Fibroblast of pulmonary artery (primary cell): ENCODE measurements at places on chromosomes 13 and 19.

GRCh38 chr13:43139211-43139610, 115.8 kb downstream of the DNAJC15 start:
- DNase-seq: no peak

DNA sequence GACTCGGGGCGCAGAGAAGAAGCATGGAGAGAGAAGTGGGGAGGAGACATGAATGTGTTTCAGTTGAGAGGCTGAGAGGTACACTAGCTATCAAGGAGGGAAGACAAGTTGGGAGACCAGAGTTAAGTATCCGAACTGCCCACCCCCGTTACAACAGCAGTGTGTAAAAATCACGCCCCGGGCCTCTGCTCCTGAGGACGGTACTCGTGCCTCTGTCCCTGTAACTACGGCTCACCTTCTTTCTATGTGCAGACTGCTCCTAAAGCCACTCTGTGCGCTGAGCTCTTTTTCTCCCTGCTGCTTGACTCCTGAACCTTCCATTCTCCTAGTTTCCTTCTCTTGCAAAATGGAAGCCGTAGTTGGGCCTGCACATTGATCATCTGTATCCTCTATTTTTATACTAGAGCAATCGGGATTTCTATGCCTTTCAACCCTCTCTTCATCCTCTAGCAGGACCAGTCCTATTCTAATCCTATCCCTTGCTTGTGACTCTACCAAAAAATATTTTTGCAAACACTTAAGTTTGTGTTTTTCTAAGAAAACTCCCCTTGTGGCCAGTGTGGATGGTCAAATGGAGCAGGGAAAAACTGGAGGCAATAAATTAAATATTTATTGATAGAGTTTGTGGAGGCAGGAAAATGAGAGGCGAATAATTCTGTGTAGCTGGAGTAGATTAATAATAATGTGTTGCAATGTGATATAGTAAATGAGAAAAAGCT, 569 bp downstream of the POLR1D start:
- peak; percentile 23 for DNase-seq

GRCh38 chr13:95787356-95788099, 110.6 kb downstream of the DNAJC3 start:
- DNase-seq: no peak

GRCh38 chr13:27182844-27183497, 11.4 kb upstream of the USP12 start:
- peak; percentile 87 for DNase-seq

DNA sequence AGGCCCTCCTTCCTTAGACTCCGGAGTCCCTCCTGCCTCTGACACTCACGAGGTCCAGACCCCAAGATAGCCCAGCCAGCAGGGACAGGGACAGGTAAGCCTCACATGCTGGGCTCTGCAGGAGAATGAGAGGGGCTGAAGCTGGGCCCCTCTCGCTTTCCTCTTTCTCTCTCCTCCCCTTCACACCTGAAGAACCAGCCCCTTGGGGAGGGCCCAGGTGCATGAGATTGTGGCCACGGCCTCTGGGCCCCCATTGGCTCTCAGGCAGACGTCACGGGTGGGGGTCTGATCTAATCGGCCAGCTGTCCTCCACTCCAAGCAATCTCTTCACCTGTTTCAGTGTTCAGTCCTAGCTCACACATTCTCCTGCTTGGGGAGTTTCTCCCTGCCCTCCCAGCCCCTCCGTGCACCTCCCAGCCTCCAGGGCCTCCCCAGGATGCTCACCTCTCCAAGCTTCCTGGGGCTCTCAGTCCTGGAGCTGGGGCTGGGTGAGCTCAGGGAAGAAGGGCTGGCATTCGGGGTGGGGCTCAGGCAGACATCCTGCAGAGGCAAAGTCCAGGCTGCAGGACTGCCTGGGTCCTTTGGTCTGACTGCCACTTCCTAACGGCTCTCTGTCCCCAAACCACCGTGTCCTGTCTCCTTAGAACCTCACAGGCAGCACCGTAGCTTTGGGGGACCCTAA, 2.8 kb downstream of the TMEM150B start:
- DNase-seq: no peak

DNA sequence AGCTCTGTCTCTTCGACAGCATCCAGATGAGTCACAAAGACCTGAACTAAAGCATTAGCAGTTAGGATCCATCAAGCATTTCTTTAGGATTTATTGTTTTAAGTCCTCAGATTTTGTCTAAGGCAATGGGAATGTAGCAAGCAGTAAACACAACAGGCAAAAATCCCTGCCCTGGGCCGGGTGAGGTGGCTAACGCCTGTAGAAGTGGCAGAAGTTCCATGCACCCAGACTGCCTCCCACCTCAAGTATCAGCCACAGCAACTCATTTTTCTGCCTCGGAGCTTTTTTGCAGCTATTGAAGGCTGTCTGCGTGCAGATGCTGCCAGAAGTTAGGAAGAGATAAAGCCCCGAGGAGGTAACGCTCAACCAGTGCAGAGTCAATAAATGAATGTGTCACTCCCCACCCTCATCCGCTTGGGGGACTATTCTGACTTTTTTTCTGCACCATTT, 47.1 kb upstream of the MRI1 start:
- no peak for DNase-seq

- DNase-seq: no peak
Measured at GRCh38 chr13:24288870-24289269, 20.5 kb upstream of the C1QTNF9 start.

DNA sequence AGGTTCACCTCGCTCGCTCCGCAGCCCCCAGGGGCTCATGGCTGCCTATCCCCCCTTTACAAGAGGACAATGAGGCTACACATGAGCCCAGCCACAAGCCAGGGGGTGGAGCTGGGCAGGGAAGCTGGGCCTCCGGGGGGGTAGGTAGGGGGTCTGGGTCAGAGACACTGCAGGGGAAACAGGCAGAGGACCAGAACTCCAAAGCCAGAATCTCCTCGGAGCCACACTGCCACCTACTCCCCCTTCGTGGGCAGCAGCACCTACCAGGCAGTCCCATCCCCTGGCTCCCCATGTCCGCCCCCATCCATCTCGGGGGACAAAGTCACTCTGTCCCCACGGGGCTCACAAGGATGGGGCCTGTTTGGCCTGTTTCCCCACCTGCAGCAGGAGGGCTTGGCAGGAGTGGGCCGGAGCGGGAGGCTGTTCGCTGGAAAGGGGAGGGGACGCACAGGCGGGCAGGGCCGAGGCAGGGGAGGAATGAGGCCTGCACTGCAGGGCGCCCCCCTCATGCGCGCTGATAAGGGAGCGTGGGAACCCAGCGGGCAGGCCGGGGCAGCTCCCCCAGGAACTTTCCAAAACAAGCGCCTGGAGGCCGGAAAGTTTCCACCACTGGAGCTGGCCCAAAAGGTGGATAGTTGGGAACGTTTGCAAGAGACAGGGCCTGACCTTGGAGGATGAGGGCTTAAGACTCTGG, 545 bp upstream of the ISYNA1 start:
- peak; percentile 81 for DNase-seq

- peak; percentile 13 for DNase-seq
Measured at GRCh38 chr19:28239270-28239669, 973.7 kb downstream of the UQCRFS1 start.

DNA sequence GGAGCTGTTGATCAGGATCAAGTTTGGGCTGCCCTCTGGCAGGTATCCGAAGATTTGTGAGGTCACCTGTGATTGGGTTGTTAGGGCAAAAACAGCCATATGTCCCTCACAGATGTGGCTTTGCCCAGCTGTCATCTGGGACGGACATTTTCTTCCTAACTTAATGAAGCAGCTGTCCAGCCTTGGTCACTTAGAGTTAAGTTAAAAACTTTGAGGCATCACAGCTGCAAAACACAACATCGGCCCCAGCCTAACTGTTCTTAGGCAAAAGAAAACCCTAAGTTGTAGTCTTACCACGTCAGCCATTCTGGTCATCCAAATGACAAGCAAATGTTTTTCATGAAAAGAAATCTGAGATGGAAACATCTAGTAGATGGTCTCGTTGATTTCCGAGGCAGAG, 318.4 kb downstream of the DCLK1 start:
- no peak for DNase-seq
